ENCODE measurements at places on chromosomes 7 and 10. TPM values are rescaled to one million over a fixed set of nuclear protein-coding genes. Genes with fewer than 3 reads are reported as not detected.

DNA sequence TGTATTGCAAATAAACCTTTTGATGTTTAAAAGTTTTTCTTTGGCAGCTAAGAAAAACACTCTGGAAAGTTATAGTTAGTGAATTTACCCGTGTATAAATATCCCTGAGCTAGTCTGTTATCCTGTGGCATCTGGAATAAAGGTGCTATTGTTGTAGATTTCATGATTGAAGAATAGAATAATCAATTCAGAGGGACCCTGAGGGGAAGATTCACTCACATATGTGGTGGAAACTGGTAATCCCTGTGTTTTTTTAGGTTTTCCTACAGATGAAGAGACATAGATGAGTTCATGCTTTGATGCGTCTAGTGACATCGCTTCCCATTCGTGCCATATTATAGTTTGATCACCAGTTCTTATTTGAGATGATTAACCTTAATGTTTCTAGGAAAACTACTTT lies 164.6 kb downstream of the TWIST1 start:
- H3K4me3 ChIP-seq = no peak overlapping the region
- H3K36me3 ChIP-seq = no peaks in the 10 kb centered on the region
- no peak overlapping the region for H3K27ac ChIP-seq
- no peaks in the 10 kb centered on the region for H3K4me1 ChIP-seq
- no peaks in the 10 kb centered on the region for H3K27me3 ChIP-seq
- no peak for DNase-seq

Gene ARHGAP21
- 74.3 TPM for total RNA-seq

Gene CUZD1
- 0.54 TPM for total RNA-seq

Gene CRPPA
- total RNA-seq = 5.9 TPM

- peaks cover 4% of the 10 kb centered on the region for H3K4me1 ChIP-seq
- no peaks in the 10 kb centered on the region for H3K36me3 ChIP-seq
- no peaks in the 10 kb centered on the region for H3K27me3 ChIP-seq
- peak overlapping the region; percentile 73 for H3K4me3 ChIP-seq
- peak overlapping the region; percentile 58 for H3K27ac ChIP-seq
Measured at GRCh38 chr10:13707156-13707881, 120.6 kb downstream of the PRPF18 start.

DNA sequence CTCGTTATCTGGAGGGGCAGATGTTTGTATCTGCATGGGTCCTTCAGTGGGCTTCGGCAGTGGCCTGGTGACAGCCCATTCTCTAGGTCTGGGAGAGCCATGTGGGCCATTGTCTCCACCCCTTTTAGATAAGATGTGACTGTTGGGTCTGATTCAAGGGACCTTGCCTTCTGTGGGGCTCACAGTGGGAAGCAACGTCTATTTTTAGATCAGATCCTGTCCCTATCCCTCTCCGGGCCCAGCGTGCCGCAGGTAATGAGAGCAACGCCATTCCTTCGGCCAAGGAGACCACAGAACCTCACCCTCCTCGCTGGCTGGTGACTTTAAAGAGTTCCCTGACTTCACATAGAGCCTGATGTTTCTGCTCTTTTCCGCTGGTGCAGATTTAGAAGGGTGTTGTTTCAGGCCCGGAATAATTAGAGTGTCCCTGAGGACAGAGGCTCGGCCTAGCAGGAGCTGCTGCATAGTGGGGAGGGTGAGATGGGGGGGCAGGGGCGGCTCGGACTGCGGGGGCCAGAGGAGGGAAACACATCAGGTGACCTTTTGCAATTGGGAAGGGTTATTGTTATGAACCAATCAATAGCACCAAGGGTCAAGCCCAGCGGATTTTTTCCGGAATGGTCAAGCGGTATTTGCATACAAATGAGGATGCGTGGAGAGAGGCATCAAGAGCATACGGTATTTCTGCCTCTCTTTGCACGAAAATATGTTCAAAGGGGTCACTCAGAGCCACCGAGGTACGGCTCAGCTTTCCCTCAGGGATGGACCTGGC lies 503.0 kb upstream of the FOXK1 start:
- H3K36me3 ChIP-seq = no peaks in the 10 kb centered on the region
- no peaks in the 10 kb centered on the region for H3K27me3 ChIP-seq
- H3K4me1 ChIP-seq = no peaks in the 10 kb centered on the region
- no peak overlapping the region for H3K27ac ChIP-seq

Gene FXYD4
- total RNA-seq = 109 TPM

Gene TFPI2
- 42.5 TPM for total RNA-seq

Gene SPDYE2B
- not detected for total RNA-seq

DNA sequence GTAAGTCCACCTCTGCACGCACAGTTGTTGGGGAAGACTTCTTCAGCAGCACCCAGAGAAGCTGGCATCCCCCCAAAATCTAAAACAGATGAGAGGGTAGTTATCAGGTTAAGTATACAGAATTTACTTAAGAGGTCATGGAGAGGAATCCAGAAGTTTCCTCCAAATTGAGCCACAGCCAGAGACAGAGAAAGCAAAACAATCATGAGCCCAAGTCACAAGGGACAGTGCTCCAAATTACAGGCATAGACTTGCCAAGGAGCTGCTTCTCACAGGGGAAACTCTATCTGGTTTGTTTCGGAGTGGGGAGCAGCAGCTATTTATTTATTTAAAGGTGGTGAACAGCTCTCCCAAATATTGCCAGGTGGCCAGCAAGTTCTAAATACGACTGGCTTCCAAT lies 308.4 kb downstream of the SKIDA1 start:
- no peak overlapping the region for H3K4me3 ChIP-seq
- H3K27ac ChIP-seq = no peak overlapping the region
- peaks cover 2% of the 10 kb centered on the region for H3K4me1 ChIP-seq

Gene DNAH11
- total RNA-seq = 2.3 TPM

- H3K27me3 ChIP-seq = no peaks in the 10 kb centered on the region
- no peak overlapping the region for H3K27ac ChIP-seq
- H3K4me3 ChIP-seq = no peak overlapping the region
- no peaks in the 10 kb centered on the region for H3K36me3 ChIP-seq
Measured at GRCh38 chr7:150753826-150754603, 16.8 kb downstream of the GIMAP5 start.

DNA sequence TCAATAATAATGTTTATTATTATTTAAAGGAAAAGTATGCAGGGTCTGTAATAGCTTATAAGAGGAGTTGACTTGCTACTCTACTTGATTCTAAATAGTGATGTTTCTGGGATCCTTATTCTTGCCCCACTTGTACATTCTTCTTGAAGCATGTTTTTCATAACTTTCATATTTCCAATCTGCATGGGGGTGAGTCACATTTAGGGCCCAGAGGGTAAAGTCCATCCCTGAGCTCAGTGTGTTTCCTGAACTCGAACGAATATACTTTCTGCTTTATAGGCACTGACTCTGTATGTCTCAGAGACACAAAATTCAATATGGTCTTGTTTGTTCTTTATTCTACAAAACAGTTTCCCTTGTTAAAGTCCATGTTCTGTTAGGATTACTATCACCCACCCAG lies 61.0 kb upstream of the SMIM30 start:
- H3K4me3 ChIP-seq = no peak overlapping the region
- H3K4me1 ChIP-seq = no peaks in the 10 kb centered on the region
- no peak for DNase-seq
- no peak overlapping the region for H3K27ac ChIP-seq

DNA sequence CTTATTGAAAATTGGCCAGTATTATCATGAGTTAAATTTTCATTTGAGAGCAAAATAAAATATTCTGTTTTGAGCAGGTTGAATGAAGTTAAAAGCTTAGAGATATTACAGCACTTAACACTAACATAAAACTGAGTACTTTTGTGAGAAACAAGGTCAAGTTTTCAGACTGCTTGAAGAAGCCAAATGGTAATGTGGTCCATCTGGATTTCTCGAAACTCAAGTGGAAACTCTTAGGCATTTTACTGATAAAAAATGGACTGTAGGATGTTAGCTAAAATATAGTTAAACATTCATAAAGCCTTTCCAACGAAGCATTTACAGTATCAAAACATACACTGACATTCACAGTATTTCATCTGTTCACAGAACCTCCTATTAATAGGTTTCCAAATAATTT lies 528.1 kb upstream of the SEMA3D start:
- no peaks in the 10 kb centered on the region for H3K36me3 ChIP-seq
- DNase-seq = peak; percentile 26
- no peaks in the 10 kb centered on the region for H3K27me3 ChIP-seq
- no peak overlapping the region for H3K27ac ChIP-seq

DNA sequence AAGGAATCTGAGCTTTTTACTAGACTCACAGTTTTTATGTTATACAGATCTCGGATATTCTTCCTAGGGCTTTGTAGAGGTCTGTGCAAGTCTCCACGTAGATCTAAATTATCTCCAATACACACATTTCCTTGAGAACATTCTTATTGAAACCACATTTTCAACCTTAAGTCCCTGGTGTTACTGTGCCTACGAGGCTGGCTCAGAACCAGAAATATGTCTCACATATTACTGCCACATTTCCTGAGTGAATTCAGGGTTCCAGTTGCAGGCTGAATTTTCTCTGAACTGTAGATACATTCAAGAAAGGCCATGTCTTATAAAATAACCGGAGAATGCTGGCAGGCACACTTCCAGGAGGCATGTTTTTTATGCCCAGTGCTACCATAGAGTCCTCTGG lies 46.5 kb downstream of the INHBA start:
- DNase-seq = no peak
- H3K36me3 ChIP-seq = no peaks in the 10 kb centered on the region
- H3K27ac ChIP-seq = no peak overlapping the region
- H3K4me3 ChIP-seq = no peak overlapping the region

Gene ITIH5
- 13.1 TPM for total RNA-seq

- H3K27ac ChIP-seq = no peak overlapping the region
- H3K4me1 ChIP-seq = peaks cover 13% of the 10 kb centered on the region
- DNase-seq = no peak
- no peaks in the 10 kb centered on the region for H3K36me3 ChIP-seq
- no peak overlapping the region for H3K4me3 ChIP-seq
- no peaks in the 10 kb centered on the region for H3K27me3 ChIP-seq
Measured at GRCh38 chr10:44799966-44800365, 111.2 kb upstream of the TMEM72 start.

Measured in kidney (tissue), 22 donors.